ENCODE measurements at places on chromosomes 2 and 18. TPM values are rescaled to one million over a fixed set of nuclear protein-coding genes. Genes with fewer than 3 reads are reported as not detected.

The REG3G gene
- not detected for total RNA-seq

The PRKCE gene
- 42.1 TPM for total RNA-seq

The IL1B gene
- total RNA-seq = 92.6 TPM

The CXXC1 gene
- total RNA-seq = 153 TPM

DNA sequence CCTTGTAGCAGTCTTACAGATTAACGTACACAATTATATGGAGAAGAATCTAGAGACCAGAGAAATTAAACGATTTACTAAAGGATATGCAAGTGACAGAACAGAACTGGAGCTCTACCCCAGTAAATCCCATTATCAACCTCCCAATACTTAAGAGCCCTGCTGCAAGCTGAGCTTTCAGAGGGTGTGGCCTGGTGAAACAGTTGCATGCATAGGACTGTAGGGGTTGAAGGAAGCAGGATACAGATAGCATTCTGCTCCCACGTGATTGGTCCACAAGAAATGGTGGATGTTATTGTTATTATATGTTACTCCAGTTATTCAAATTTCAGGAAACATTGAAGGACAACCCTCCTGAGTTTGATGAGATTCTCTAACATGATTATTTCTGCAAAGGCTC, 210.8 kb upstream of the THUMPD2 start:
- DNase-seq = no peak

DNA sequence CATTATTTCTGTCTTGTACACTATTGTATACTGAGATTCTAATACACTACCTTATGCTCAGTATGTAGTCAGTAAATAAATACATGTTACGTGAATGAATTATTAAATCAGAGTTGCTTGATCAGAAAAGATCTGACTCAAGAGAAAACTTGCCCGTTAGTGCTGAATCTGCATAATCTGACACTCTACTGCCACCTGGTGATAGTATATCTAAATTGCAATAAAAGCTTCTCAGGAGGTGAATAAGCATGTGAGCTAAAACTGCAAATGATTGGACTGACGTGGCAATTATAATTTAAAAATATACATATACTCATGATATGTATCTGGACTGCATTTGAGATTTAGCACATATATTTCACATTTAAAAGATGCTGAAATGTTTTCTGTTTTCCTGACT, 70.4 kb downstream of the KIAA1328 start:
- DNase-seq = no peak

- DNase-seq = no peak
Measured at GRCh38 chr2:74031221-74031620, 46.5 kb downstream of the TET3 start.

- no peak for DNase-seq
Measured at GRCh38 chr2:128514555-128514955, 195.9 kb upstream of the HS6ST1 start.

GRCh38 chr18:48222118-48222517, 187.1 kb downstream of the ZBTB7C start:
- no peak for DNase-seq

- no peak for DNase-seq
Measured at GRCh38 chr18:46336278-46337111, 232.3 kb downstream of the HAUS1 start.

- no peak for DNase-seq
Measured at GRCh38 chr18:48930926-48931325, 19.8 kb downstream of the SMAD7 start.

DNA sequence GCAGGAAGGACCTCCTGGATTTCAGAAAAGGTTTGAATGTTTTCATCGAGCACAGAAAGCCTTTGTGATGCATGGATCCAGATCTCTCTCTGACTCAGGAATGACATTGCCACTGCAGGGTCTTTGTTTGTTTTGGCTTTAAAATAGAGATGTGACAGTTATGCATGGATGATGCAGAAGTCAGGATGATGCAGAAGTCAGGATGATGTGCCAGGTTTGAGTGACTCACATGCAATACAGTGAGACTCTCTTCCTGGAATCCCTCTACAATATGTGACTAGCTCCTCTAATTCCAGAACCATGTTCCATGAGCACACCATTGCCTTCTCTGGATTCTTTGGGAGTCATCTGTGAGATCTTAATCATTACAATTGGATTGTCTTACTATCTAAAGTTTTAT, 177.9 kb upstream of the RAB6C start:
- DNase-seq = no peak

DNA sequence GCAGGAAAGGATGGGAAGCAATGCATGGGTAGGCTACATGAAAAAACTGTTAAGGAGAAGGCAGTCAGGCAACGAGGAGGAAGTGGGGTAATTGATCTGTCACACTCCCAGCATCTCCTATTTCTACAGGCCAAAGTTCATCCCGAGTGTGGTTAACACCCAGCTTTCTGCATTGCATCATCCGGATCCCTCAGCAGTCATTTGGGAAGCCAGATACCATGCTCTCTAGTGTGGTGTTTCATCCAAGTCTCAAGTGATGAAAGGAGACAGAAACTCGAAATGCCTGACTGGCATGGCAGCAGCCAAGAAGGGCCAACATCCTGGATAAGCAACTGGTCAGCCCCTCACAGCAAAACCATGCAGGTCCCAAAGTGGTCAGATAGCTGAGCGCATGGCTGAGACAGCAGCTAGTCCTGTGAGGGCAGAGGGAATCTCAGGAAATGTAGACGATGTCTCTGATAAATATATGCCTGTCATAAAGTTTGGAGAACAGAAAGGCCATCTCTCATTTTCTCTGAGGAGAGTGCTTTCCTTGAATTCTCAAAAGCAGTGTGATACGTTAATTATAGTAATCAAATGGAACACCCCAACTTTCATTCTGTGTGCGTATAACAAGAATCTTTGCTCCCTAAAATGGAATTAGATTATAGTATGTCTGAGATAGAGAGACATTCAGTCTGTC, 24.8 kb upstream of the HNRNPA3 start:
- DNase-seq = no peak

GRCh38 chr18:37946324-37946723, 380.7 kb upstream of the CELF4 start:
- DNase-seq = no peak

Data from natural killer cell (primary cell).